AG04450 (cell line): ENCODE measurements at places on chromosomes 2 and 18. TPM values are rescaled to one million over a fixed set of nuclear protein-coding genes. Genes with fewer than 3 reads are reported as not detected.

- DNase-seq: no peak
Observed at GRCh38 chr2:151175864-151176263, 85.8 kb downstream of the RBM43 start.

GRCh38 chr2:16081316-16082200, 141.2 kb downstream of the MYCN start:
- DNase-seq: no peak

DNA sequence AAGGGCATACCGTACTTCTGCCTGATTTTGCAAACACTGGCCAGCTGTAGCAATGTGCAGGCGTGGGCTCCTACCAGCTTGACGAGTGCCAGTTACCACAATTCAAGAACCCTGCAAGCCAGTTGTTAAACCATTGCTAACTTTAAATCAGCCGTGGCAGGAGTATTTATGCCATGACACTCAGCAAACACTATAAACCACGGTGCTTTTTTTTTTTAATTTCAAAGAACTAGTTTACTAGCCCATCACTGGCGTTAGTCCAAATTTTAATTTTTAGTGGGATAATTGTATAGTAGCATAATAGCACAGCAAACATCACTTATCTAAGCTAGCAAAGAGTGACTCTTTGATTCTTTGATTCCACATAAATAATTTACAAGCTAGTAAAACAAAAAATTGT, 111.1 kb downstream of the COL4A4 start:
- DNase-seq: no peak

DNA sequence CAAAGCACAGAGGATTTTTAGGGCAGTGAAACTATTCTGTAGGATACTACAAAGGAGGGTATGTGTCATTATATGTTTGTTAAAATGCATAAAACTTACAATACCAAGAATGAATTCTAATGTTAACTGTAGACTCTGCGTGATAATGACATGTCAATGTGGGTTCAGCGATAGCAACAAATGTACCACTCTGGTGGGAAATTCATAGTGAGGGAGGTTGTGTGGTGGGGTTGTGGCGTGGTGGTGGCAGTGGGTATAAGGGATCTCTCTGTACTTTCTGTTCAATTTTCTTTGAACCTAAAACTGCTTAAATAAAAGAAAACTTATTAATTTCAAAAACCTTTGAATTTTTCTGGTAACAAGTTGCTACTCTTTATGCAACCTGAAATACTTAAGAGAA, 99.3 kb upstream of the SLC38A11 start:
- no peak for DNase-seq

DNA sequence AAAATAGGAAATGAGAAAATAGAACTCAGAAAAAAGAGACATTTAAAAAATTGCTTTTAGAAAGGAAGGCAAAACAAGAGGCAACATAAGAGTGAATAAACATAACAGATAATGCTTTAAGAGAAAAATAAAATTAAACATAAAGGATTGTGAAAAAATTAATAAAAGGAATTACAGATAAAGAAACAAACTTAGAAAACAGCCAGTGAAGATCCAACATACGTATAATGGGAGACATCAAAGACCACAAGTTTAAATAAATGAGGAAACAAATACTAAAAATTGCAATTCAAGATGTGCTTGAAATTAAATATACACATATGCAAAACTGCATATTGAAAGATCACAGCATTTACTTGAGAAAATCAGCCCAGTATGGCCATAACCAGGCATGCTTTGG, 448.9 kb downstream of the NBAS start:
- no peak for DNase-seq

- DNase-seq: peak; percentile 15
Observed at GRCh38 chr2:156826341-156826933, 390.3 kb downstream of the GPD2 start.

- DNase-seq: no peak
Observed at GRCh38 chr2:46302005-46302695, 4.9 kb downstream of the EPAS1 start.

- DNase-seq: no peak
Observed at GRCh38 chr2:112685271-112685884, 35.4 kb upstream of the NT5DC4 start.

GRCh38 chr18:69330385-69331005, 70.2 kb upstream of the DOK6 start:
- DNase-seq: no peak

DNA sequence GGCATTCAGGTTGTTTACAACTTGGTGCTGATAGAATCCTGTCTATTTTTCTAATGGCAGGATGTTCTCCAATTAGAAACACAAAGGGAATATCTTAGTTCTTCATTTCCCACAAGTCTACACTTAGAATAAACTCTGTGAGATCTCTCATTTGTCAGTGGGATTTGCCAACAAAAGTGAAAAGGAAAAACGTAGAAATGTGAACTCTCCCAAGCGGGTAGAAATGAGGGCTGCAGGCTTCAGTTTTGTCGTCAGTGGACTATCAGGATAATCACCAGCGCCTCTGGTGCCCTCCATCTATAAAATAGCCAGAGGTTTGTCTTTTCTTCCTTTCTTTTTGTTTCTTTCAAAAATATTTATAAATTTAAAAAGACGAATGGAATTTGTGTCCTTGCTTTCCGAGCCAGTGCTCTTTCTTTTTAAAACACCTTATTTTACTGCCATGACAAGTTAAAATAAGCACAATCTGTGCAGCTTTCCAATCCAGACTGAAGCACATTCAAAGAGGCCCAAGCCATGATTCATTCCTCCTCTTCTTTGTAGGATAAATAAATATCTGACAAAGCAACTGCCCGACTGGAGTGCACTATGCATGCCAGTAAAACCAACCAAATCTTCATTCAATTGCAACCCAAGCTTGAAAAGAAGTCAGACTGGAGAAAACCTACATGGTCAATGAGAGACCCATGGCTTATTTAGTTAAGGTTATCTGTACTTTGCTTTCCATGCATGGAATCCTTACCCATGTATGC, 185.8 kb downstream of the ANKRD44 start:
- peak; percentile 70 for DNase-seq

DNA sequence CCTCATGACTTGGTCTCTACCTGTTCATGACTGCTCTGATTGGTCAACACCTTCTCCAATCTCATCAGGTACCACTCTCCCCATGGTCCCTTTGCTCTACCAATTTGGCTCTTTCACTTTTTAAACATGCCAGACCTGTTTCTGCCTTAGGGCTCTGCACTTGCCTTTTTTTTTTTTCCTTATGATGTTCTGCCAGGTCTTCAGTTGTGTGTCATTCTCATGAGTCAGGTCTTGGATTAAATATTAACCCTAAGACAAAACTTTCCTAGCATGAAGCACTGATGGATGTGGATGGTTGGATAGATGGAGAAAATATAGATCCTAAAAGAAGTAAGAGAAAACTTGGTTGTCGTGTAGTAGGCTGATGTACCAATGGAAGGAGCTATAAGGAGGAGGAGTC, 219.3 kb downstream of the TTC32 start:
- DNase-seq: no peak

DNA sequence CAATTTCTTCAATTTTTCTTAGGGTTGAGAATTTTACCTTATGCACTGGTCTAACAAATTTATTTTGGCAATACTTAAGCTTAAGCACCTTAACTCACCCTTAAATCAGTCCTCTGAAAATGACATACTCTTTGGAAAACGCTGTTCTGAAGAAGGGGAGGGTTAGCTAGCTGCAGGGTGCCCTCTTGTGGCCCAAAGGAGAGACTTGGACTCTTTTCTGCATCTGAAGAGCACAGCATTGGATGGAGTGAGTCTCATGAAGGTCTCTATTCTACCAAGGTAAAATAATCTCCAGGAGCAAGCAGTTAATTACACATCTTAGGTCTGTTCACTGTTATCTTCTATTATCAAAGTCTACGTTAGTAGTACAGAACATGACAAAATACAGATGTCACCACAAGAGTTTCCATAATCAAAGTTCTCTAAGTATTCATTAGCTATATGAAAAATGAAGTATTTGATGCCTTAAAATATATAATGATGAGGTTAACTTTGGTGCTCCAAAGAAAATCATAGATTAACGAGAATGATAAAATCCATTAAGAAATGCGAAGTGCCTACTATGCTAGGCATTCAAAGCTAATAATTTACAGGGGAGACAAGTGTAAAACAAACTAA, 24.4 kb downstream of the PUM2 start:
- peak; percentile 30 for DNase-seq

GRCh38 chr18:58491113-58491696, 137.7 kb downstream of the ALPK2 start:
- no peak for DNase-seq

GRCh38 chr18:27226556-27227075, 41.5 kb upstream of the CHST9 start:
- no peak for DNase-seq

DNA sequence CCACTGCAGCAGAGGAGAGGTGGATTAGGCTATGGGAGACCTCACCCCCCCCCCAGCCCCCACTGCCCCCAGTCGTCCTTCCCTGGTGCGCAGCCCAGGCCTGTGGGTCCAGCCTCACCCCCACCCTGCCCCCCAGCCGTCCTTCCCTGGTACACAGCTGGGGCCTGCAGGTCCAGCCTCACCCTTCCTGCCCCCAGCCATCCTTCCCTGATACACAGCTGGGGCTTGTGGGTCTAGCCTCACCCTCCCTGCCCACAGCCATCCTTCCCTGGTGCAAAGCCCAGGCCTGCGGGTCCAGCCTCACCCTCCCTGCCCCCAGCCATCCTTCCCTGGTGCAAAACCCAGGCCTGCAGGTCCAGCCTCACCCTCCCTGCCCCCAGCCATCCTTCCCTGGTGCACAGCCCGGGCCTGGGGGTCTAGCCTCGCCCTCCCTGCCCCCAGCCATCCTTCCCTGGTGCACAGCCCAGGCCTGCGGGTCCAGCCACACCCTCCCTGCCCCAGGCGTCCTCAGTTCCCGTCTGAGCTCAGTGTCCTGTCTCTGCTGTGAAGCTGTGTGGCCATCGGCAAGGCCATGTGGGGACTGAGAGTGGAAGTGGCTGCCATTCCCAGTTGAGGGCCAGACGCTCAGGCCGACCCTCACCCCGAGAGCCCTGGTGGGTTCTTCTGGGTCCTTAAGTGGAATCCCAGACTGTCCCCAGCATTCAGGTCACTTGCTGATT, 86.8 kb upstream of the SNTG2 start:
- no peak for DNase-seq

DNA sequence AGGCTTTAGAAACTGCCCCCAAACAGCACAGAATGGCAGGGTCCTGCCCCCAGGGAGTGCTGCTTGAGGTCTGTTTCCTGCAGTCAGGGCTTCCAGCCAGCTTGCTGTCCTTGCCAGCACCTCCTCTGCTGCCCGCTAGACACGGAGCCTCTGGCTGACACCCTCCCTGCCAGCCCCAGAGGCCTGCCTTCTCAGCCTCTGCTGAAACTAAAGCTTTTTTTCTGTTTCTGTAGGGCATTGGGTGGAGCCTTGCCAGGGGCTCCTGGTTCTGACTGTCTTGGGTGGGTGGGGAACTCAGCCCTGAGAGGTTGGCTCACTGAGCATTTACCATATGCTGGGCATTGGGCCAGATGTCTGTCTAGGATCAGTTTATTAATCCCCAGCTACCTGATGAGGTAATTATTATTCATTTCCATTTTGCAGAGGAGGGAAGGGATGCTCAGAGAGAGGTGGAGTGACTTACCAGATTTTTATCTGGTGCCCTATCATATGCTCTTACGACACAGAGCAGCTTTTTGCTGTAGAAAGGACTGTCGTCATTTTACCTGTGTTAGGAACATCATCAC, 35.4 kb downstream of the INPP4A start:
- no peak for DNase-seq

The TM4SF20 gene
- polyA plus RNA-seq: 0.82 and 1.1 TPM in 2 replicates

The FLACC1 gene
- polyA plus RNA-seq: 0.58 and 1.1 TPM in 2 replicates

The NEB gene
- polyA plus RNA-seq: 0.06 and 0.14 TPM in 2 replicates

The KIF5C gene
- polyA plus RNA-seq: 0.09 and 0.12 TPM in 2 replicates
